ENCODE measurements at places on chromosomes 7 and 10.

DNA sequence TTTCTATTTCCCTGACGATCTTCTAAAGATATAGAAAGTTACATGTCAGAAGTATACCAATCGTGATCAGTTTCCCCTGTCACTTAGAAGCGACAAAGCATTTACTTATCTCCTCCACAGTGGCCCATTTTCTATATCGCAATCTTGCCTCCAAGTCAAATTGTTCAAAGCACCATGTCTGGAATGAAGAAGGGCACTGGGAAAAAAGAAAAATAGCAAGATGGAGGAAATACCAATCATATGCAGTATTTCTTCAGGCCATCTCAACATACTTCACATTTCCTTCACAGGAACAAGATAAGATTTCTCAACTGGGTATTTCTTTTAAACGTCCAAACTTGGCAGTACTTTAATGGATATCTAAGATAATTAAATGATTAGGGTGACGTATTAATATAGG, 63.3 kb upstream of the IL6 start:
- no peak for DNase-seq

DNA sequence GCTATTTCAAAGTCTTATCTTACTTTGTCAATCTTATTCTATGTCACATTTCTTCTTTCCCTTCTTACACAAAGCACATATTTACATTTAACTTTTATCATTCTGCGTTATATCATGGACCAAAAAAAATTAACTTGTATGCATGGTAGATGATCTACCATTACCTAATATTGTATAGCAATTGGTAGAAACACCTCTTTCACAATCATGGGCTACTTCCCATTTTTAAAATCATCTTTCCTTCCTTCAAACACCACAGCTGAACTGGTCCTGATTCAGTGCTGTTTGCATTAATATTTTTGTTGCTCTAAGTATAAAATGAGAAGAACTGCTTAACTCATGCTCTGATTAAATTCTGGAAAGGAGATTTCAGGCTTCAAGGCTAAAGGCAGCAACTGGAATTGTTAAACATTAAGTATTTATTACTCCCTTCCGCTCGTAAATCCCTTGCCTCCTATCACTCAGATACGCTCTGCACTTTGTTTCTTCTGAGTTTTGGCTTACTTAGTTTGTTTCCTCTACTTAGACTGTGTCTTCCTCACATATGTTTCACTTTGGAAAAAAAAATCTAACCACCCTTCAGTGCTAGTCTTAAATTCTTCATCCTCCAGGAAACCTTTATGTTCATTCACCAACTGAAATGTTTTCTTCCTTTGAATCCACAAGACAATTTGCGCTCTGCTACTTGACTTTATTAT, 901.4 kb downstream of the PCDH15 start:
- no peak for DNase-seq

GRCh38 chr10:84525120-84525806, 196.9 kb downstream of the CCSER2 start:
- no peak for DNase-seq

GRCh38 chr7:67423065-67423464, 426.4 kb downstream of the TYW1 start:
- no peak for DNase-seq

DNA sequence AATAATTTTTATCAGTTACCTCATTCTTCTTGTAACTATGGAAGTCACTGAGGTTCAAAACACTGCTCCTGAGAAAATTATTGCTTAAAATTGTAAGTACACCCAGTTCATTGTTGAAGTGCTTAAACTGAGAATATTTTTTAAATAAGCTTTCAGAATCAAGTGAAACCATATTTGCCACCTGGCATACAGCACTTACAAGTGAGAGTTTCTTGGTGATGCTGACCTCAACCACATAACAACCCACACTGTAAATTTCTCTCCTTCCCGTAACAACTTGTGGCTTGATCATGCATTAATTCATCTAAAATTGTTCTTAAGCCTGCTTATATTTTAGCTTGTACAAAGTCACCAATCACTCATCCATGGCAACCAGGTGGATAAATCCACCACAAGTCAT, 34.0 kb downstream of the IMMP2L start:
- no peak for DNase-seq

DNA sequence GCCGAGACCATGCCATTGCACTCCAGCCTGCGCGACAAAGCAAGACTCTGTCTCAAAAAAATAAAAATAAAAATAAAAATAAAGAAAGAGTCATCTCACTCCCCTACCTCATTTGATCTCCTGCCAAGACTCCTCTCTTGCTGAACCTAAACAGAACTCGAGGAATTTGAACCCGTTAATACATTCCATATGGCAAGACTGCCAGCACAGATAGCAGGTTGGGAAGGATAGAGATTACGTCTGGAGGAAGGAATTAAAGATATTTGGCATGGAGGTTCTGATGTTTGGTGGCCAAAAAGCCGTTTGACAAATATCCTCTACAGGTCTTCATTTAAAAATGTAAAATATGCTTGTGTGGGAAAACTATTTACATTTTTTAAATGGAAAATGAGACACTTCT, 549.6 kb downstream of the HTR7 start:
- no peak for DNase-seq

GRCh38 chr7:147516391-147516790, 1074.2 kb upstream of the C7orf33 start:
- no peak for DNase-seq

DNA sequence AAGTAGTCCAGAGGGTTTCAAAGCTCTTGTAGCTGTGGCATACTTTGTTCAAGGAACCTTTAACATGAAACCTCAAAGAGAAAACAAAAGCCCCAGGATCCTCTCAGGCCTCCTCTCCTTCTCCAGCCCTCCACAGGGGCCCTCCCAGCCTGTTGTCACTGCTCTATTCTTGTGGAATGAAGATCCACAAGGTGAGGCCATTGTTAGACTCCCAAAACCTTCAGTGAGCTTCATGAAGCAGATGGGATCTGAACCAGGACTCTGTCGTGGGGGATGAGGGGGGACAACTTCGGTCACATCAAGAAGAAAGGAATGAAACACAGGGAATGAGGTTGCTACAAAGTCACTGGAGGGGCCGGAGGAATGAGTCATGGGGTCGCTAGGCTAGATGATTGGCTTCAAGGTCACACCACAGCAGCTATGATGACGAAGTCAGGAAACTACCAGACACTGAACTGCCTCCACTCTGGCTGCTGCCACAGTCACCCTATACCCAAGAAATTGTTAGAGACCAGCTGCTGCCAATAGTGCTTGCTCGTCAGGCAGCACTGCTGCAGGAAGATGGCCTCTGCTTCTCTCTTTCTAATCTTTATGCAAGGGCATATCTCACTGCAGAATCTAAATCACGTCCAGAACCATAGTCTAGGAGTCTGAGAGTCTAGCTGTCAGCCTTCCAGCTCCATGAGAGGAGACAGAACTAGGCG, 208.8 kb downstream of the HIBADH start:
- DNase-seq = no peak

- no peak for DNase-seq
These were observed 273.9 kb downstream of the PHF14 start for GRCh38 chr7:11247545-11247944.

DNA sequence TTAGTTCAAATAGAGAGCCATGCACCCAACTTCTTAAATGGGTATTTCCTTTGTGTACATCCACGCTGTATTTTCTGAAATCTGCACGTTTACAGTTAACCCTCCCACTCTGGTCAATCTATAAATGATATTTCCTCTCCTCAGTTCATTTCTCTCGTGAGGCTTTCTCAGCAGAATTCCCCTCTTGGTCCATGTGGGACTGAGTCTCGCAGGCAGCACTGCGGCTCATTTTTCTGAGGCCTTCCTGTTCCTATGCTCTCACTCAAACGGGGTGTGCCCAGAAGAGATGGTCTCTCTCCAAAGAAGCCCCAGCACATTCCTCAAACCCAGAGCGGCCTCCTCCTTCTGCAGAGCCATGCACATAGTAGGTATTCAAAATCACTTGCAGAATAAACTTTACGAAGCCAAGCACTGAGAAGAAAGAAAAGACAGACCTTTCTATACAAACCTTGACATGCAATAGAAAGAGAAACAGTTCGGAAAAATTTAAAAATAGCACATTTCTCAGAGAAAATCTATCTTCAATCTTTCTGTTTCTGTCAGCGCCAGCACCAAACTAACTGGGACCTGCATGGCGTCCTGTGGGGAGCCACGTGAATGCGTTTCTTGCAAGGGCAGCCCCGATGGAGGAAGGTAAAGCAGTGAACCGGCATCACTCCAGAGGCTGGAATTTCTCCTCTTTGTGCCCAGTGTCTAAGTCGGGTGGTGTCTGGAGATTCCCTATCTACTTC, 77.1 kb downstream of the HIPK2 start:
- DNase-seq = no peak

- DNase-seq = no peak
These were observed 2.7 kb downstream of the LRRC20 start for GRCh38 chr10:70379581-70380176.

DNA sequence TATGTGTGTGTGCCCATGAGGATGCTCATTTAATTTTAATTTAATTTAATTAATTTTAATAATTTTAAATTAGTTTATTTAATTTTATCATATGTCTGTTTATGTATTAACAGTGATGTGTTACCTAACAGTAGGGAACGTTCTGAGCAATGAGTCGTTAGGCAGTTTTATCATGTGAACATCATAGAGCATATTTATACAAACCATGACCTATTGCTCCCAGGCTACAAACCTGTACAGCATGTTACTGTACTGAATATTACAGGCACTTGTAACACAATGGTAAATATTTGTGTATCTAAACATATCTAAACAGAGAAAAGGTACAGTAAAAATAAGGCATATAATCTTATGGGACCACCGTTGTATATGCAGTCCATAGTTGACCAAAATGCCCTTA, 13.7 kb upstream of the CFAP69 start:
- no peak for DNase-seq

DNA sequence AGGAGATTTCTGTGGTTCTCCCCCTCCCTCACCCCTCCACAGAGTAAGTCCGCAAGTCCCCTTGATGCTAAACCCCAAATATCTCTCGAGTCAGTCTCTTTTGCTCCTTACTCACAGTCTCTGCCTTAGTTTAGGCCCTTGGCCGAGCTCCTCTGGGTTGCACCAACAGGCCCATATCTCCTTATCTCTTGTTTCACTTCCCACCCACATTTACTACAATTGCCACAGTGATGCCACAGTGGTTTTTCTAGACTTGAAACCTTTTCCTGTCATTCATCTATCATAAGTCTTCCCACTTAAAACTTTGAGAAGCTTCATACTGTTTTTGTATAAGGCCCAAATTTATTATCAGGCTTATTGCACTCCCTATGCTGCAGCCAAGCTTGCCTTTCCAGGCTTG, 23.4 kb upstream of the NME8 start:
- no peak for DNase-seq

GRCh38 chr7:7736671-7737070, 18.3 kb upstream of the RPA3 start:
- DNase-seq = no peak

DNA sequence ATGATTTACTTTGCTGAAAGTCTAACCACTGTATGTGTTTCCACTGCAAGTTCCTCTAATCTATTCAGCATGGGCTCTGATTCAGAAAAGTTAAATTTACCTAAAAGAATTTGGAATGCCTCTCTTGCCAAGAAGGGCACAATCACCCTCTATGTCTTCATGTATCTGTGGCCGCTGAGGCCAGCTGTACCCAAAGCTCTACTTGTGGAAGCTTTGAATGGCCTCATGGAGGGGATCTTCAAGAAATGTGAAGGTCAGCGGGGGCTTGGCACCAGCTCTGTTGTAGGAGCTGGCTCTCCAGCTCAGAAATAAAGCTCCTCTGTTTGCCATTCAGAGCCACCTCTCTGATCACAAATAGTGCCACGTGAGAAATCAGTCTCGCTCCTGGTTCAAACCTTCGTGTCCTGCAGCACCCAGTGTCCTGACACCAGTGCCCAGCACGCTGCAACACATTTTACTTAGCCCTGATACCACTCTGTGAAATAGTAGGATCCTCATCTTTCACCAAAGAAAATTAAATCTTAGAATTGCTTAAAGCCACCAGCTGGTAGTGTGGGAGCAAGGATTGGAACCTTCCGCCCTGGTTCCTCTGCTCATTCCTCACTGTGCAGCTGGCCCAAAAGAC, 61.1 kb downstream of the PKD1L1 start:
- DNase-seq = no peak

- DNase-seq = no peak
These were observed 744.7 kb downstream of the XPNPEP1 start for GRCh38 chr10:109178591-109178990.

DNA sequence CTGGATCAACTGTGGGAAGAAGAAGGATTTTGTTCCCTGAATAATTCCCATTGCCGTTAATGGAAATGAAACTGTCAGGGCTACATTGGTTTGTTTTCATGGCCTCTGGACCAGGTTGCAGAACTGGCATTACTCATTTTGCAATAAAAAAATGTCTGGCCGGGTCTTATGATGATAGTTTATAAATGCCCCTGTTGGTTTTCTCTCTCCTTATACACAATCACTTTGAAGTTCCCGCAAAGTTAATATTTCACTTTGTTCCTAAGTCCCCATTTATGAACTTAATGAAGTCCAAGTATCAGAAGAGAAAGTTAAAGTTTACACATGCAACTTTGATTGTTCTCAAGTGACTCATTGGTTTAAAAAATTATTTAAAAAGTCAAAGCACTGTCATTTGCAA, 150.7 kb upstream of the PRR15 start:
- no peak for DNase-seq

GRCh38 chr10:34956756-34957155, 133.4 kb downstream of the CUL2 start:
- DNase-seq = no peak

DNA sequence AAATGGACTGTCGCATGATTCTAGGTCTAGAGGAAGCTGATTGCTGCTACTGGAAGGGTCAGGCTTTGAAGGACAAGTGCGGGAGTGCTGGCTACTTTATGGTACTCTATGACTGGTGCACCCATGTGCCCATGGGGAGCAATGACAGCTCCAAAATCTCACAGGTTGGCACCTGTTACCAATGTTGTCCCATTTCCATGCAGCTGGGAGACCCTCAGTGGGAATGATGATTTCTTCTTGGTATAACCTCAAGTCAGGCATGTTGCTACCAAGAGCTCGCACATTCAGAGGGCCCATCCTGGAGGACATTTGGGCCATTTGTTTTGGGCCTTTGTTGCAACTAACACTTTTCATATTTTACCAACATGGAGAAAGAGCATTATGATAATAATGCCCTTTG, 174.4 kb downstream of the PRKCQ start:
- DNase-seq = no peak

- DNase-seq = no peak
These were observed at the start of gene MOGAT3 for GRCh38 chr7:101200862-101201599. Gene MOGAT3 (minus strand): TSS chr7:101201036. CDS start chr7:101200854, 182 bp downstream.

GRCh38 chr10:77350711-77351119, 286.9 kb downstream of the KCNMA1 start:
- DNase-seq = no peak

DNA sequence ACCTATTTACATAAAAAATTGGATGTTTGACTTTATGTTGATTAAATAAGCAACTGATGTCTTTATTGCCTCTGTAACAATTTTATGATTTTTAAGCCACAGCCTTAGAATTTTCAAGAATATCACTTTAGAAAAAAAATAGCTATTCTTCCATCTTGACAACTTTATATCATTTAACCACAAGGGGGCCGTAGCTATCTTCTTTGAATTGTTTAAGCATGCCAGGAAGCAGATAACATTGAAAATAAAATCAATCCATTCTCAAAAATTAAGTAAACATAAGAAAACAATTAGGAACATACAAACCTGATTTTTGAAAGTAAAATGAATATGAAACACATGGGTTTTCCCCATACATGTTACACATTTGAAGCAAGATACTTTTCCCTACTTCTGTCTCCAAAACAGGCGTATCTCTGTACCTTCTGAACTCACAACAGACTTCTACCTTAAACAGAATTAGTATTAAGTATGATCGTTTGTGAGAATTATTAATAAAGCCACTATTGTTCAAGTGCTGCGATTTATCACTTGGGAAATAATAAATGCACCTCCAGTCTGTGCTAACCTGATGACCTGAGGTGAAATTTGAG, 209.0 kb downstream of the CACNA2D1 start:
- no peak for DNase-seq
